ENCODE measurements at places on chromosomes 1 and 21.
A peak's percentile ranks its signal among the peaks of the same experiment; 100 is the strongest.

GRCh38 chr1:236341298-236341697 lies 52.8 kb upstream of the EDARADD start:
- no peak for DNase-seq

- DNase-seq, result no peak
These were observed 16.9 kb downstream of the AVPR1B start for GRCh38 chr1:206100226-206100815.

DNA sequence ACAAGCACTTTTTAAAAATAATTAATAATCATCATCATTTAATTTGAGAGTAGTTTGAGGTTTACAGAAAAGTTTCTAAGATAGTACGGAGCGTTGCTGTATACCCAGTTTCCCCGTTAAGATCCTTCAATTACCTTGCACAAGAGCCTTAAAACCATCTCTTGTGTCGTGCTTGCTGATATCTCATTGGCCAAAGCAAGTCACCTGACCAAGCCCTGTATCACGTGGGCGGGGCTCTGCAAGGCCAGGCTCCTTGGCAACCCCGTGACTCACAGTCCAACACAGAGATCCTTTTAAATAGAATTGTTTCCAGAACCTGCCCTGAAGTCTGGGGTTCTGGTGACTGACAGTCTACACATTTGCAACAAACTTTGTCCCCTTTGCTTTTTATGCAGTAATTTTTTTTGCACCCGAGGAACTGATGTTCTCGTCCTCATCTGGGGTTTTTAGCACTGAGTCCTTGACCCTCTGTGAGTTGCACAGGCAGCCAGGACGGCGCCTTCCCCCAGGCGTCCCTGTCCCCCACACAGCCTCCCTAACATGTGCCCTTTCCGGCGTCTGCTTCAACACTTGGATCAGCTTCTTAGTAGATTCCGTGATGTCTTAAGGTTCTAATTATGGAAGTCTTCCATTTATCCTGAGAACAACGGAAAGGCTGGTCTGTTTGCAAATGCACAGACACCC lies 183.3 kb upstream of the TMEM51 start:
- peak; percentile 87 for DNase-seq

DNA sequence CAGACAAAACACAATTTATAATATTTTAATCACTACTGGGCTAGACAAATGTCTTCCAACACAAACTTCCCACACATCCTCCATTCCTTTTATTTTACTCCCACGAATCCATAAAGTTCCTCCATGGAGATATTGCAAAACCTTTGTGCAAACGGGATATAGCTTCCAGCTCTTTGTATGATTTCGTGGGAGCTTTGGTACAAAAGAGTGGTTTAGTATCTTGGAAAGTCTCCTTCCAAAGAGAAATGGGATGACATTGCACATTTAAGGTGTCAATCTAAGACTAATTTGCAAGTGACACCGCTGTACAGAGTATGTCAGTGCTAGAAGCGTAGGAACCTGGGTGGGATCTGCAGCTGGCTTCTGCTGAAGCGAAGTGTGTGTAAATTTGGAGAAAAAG lies 455.2 kb upstream of the RUNX1 start:
- no peak for DNase-seq

GRCh38 chr1:246629030-246629429 lies 62.8 kb downstream of the CNST start:
- DNase-seq, result no peak

DNA sequence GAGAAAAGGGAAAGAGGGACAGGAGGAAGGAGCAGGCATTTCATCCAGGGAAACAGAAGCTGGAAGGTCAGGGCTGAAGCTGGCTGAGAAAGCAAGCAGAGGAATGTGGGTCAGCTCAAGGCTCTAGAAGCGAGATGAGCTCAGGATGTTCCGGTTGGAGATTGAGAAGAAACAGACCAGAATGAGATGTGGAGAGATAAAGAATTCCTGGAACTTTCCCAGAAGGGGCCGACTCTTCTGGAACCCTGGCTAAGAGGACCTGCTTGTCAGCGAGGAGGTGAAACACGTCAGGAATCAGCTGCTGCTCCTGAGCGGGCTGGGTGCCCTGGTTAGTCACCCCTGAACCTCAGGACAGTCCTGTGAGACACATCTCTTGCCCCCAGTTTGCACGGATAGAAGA lies 75.9 kb downstream of the HUNK start:
- DNase-seq, result no peak
